ENCODE measurements at places on chromosomes 6 and 20.
A peak's percentile ranks its signal among the peaks of the same experiment; 100 is the strongest.

GRCh38 chr6:150204705-150205472 is 62.0 kb downstream of the PPP1R14C start:
- no peak for DNase-seq

GRCh38 chr6:108403236-108403635 is 108.4 kb downstream of the AFG1L start:
- DNase-seq = no peak

DNA sequence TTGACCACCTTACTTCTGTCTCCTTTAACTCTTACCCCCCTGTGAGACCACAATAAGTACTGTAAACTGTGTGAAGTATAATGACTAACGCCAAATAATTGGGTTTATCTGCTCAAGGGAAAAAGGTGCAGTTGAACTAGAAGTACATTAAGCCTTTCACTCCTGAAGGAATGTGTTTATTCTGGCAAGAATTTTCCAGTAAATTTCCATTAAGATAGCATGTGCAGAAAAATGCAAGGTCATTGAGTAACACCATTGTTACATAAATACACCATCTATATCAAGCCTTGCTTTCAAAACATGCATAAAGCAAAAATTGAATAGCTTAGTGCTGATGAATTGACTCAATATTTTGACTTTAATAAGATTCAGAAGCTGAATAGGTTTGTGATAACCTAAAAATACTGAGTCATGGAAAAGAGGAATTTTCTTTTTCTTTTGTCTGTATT is 65.4 kb downstream of the ARHGAP18 start:
- no peak for DNase-seq

DNA sequence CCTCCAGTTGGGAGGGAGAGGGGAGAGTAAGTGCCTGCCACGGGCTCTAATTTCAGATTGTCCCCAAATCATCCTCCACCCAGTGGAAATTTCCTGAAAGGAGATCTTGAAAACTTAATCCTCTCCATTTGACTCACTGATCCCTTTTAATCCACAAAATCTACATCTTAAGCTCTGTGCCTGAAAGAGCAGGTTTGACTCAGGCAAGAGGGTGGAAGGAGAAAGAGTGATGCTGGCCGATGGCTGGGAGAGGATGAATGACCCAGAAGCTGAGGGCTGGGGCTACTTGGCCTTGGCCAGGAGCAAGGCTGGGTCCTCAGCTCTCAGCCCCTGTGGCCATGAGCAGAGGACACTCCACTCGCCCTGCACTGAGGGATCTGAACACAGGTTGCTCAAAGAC is 8.1 kb downstream of the BPIFA2 start:
- no peak for DNase-seq

DNA sequence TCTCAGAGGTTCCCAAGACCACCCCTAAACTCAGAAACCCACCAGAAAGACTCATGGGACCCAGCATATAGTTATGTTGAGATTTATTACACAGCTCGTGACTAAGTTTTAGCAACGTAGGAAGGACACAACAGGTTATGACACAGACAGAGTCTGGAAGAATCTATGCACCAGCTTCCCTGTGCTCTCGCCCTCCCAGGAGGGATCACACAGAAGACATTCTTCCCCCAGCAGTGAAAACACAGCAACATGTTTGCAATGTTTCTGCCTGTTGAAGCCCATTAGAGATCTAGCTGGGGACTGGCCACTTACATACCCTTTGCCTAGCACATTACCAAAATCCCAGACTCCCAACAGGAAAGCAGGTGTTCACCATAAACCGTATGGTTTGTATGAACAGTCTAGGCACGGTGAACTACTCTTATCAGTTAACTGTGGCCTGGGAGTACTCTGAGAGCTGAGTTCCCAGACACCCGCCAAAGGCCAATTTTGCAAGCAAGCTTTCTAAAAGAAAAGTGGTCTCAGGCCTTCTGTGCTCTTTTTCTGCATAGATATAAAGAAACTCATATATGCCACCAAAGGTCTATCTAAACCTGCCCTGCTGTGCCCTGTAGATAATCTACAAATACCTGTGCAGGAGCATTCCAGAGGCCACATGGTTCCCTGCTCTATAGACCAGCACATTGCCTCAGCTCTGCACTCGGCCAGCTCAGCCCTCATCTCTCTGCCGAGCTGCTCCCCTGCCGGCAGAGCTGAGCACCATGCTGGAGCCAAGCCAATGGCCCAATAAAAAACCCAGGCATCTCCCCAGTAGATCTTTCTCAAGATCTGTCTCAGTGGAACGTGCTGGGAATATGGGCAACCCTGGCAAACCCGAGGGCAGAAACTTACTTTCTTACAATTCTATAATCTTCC is 69.6 kb upstream of the SMIM28 start:
- peak; percentile 29 for DNase-seq

GRCh38 chr20:4883546-4883945 is 117.8 kb downstream of the SLC23A2 start:
- DNase-seq = no peak

DNA sequence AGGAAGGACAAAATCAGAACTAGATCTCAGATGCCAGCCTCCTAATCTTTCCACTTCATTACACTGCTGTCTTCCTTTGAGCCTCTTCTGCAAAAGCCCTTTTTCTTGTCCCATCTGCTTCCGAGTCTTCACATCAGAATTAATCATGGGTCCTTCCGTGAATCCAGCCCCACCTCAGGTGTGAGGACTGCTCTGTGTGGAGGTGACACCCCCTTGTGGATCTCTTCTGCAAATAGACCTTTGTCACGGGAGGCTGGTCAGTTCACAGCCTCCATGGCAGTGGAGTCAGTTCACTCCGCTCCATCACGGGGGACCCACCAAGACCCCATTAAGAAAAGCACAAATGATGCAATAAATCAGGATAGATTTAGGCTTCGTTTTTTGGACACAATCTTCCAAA is 171.1 kb downstream of the ADAT2 start:
- peak; percentile 51 for DNase-seq

DNA sequence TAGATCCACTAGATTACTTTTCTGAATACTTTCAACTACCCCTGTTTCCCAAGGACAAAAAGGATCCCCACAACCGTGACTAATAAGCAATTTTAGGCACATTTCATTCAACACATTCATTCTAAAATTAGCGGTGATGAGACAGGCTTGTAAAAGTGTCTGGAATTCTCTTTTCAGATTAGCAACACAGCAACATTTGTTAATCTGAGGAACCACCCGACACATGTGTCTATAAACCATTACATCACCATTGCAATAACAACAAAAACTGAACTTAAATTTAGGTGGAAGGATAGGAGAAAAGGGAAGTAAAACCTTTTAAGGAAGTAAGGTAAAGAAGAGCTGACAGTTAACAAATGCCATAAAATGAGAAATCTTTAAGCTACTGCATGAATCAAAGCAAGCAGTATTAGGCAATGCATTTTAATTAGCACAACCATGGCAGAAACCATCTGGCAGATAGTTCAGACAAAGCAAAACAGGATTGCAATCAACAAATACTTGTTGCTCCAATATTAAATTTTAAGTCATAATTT is 49.1 kb downstream of the MAP3K7 start:
- no peak for DNase-seq

- no peak for DNase-seq
Observed at GRCh38 chr20:14604143-14604542, 266.7 kb upstream of the FLRT3 start.

DNA sequence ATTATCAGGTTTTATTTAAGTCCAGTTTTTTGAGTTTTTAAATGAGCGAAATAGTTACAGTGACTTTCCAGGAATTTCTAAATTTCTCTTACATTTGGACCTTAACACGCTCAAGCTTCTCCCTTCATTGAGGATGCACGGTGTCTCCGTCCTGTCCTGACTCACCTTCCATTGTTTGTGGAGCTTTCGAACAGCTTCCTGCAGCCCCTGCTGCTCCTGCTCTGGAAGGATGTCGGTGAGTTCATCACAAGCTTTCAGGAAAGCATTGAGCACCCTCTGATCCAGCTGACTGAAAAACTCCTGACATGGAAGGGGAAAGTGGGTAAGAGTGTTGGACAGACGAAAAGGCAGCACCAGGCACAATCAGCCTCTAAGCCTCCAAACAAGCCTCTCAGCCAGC is 183.7 kb downstream of the SYNE1 start:
- no peak for DNase-seq

DNA sequence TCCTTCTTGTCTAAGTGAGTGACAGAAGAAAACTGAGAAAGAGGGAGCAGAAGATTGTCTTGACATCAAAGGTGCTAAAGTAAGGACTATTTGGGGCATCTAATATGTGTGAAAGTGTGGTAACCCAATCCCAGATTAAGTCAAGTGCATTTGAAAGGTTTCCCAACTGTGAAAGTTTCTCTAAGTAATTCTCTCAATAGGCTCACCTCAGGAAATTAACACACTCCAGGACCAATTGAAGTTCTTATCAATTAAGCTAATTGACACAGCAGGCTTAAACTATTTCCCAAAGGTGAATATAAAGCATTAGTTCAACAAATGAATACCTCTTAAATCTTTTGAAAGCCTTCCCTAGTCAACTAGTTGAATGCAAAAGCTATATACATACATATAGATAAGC is 212.8 kb upstream of the FUT9 start:
- no peak for DNase-seq

DNA sequence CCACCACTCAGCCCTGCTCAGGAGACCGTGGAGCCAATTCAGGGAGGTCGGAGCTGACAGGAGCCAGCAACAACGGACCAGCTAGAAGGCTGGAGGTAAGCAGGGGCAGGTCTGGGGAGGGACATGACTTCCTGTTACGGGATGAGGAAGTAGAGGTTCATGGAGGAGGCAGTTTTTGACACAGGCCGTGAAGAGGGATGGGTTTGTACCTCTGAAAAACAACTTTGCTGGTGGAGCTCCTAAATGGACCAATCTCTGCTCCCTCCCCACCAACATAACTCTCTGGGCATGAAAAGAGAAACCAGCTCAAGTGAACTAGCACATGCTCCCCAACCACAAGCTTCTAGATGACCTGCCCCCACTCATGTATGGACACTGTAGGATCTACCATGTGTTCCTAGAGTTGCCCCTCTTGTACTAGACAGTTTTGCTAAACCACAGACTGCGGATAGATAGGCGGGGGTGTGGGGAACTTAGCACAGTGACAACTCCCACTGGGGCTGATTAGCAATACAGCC is 31.4 kb downstream of the RALGAPA2 start:
- DNase-seq = no peak

DNA sequence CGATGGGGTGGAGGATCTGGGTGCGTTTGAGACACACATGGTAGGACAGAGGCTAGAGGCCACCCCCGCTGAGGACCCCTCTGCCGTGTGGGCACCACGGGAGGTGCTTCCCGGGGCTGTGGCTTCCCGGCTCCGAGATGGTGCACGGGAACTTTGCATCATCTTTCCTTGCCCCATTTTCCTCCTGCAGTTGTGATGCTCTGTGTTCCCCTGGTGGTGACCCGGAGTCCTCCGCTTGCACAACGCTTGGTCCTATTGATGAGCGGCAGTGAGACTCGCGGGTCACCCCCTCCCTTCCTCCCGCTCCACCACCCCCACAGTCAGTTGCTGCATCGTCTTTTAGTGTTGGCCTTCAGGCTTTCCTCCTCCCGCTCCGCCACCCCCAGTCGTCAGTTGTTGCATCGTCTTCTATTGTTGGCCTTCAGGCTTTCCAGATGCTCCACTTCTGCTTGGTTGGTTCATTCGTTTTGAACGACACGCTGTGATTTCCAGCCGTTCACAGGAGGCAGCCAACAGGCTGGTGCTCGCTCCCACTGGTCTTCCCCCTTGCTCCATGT is 37.3 kb downstream of the PYGB start:
- DNase-seq = no peak

DNA sequence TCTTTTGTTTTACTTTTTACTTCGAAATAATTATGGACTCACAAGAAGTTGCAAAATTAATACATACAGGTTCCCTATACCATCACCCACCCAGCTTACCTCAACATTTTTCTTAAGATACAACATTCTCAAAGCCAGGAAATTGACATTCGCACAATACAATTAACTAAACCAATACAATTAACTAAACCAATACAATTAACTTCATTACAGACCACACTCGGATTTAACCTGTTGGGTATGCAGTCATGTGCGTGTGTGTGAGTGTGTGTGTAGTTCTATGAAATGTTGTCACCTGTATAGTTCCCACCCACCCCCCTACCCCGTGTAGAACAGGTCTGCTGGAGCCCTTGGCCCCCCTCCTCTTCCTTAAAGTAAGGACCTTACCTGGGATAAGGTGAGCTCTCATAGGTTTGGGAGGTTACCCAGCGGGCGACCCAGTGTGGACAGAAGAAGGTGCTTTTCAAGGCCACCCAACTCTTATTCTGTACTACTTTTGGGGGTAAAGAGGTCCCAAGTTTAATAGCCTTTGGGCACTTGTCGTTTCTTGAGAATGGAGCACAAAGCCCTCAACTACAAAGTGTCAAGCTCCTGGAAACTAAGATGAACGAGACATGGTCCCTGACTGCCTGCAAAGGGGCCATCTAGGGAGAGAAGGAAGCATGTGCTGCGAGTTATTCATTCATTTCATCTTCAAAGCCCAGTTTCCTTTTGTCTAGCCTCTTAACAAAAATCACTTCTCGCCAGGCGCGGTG is 544 bp upstream of the STK38 start:
- DNase-seq = no peak

- no peak for DNase-seq
Observed at GRCh38 chr6:118965371-118965770, 30.4 kb upstream of the MCM9 start.

GRCh38 chr20:53910351-53911002 is 159.9 kb downstream of the BCAS1 start:
- DNase-seq = no peak

- DNase-seq = no peak
Observed at GRCh38 chr20:61908057-61909026, 157.3 kb downstream of the TAF4 start.

DNA sequence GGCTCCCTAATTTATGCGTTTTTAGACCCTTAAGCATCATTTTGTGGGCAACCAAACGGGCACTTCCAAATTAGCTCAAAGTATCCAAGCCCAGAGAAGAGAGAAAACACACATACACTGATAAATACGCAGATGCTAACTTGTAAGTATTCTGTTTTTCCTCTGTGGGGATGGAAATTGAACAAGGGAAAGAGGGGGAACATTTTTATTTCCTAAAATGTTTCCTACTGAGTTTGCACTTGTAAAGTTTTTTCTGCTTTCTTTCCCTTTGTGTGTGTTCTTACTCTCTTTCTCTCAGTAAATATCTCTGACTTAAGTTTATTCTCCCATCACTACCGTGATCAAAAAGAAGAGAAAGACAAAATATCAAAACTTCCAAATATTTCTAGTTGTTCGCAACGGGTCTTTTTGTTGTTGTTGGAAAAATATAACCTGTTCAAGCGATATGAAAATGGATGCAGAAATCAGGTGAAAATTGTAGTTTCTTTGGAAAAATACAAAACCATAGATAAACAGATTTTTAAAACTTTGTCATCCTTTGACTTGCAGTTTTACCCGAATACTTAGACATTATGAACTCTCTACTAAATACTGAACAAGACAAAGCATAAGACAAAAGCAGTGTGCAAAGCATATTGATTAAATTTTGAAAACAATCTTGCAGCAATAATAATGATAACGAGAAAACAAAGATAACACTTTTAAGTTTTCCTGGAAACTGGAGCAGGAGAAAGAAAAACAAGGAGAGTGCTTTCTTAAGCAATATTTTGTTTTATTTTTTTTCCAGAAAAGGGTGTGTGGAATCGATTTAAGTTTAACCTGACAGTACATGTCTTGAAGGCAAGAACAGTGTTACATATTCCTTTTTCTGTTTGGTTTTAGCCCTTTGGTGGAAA is 1.0 kb upstream of the NKX2-4 start:
- DNase-seq = no peak

All from urothelium cell line (cell line).